ENCODE measurements at places on chromosomes 3 and 15.
A peak's percentile ranks its signal among the peaks of the same experiment; 100 is the strongest.

GRCh38 chr3:1855841-1856240 is 242.8 kb upstream of the CNTN4 start:
- no peak for DNase-seq

DNA sequence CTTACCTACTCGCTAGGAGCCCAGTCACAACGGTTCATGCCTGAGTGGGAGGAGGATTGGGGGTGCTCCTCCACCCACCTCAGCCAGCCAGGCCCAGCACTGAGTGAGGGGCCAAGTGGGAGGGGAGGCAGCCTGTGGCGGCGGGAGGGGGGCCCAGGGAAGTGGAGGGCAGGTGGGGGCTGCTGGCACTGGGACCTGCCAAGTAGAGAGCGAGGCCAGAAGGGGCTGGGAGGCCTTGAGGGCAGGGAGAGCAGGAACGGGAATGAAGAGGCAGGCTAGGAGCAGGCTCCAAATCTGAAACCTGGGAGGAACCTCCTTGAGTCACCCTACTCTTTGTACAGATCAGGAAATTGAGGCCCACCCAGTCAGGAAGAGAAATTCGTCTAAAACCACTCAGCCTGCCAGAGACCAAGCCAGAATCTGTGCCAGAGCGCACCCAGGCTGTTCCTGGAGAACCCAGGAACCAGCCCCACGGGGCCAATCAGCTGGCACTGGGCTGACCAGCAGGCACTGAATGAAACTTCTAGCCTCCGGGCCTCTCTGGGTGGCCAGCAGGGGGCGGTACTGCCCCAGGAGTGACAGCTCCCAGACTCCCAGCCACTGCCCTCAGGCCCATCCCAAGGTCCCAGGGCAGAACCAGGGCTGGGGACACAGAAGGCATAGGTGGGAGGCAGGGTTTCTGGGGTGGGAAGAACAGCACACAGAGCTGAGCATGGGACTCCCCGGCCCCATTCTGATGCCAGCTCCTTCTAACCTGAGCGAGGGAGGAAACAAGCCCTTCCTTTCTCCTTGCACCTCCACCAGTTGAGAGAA is 14.8 kb upstream of the CYP11A1 start:
- DNase-seq: peak; percentile 71

DNA sequence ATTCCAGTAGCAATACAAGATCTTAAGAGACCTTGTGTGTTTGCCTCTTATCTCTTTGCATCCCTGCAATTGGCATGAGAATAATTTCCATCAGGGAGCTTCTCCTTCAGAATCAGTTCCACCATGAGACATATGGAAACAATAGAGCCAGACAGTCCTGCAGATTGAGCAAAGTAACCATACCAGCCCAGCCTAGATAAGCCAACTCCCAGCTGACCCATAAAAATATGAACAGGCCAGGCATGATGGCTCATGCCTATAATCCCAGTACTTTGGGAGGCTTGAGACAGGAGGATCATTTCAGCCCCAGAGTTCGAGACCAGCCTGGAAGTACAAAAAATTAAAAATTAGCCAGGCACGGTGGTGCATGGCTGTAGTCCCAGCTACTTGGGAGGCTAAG is 12.7 kb downstream of the CNTN3 start:
- DNase-seq: no peak

- DNase-seq: no peak
Measured at GRCh38 chr3:8875836-8876235, 87.4 kb downstream of the RAD18 start.
